Adipose tissue (tissue), 3 donors: ENCODE measurements at places on chromosomes 11 and 22. TPM values are rescaled to one million over a fixed set of nuclear protein-coding genes. Genes with fewer than 3 reads are reported as not detected.

Gene PLEKHB1
- 2.5 TPM for polyA plus RNA-seq

Gene CHKA
- polyA plus RNA-seq = 16.0 TPM

Gene ETS1
- polyA plus RNA-seq = 89.4 TPM

Gene FERMT3
- polyA plus RNA-seq = 26.7 TPM

Gene CAVIN3
- polyA plus RNA-seq = 94.6 TPM

Gene IL18BP
- 3.0 TPM for polyA plus RNA-seq

Gene B3GAT1
- 1.7 TPM for polyA plus RNA-seq

Gene GRAMD1B
- 0.69 TPM for polyA plus RNA-seq

Gene FAM180B
- polyA plus RNA-seq = 0.43 TPM

Gene CHRM1
- polyA plus RNA-seq = 0.10 TPM

Gene HBG2
- polyA plus RNA-seq = not detected

Gene LRRC32
- 15.5 TPM for polyA plus RNA-seq

Gene P2RY6
- polyA plus RNA-seq = 2.1 TPM

Gene SLC25A1
- 80.6 TPM for polyA plus RNA-seq

Gene CD3D
- 2.0 TPM for polyA plus RNA-seq

Gene SLCO2B1
- 15.2 TPM for polyA plus RNA-seq

Gene USP35
- polyA plus RNA-seq = 3.3 TPM

Gene GLYAT
- 0.90 TPM for polyA plus RNA-seq

Gene FGF19
- not detected for polyA plus RNA-seq

Gene OOSP1
- not detected for polyA plus RNA-seq

Gene KIAA1671
- polyA plus RNA-seq = 4.4 TPM
